Stimulated activated CD4-positive, alpha-beta T cell treated with anti-CD3 and anti-CD28 coated beads, TNF-alpha, amount 100 ng/mL, for 24 hours (primary cell): ENCODE measurements at places on chromosomes 6 and 20.
A peak's percentile ranks its signal among the peaks of the same experiment; 100 is the strongest.

- no peak for DNase-seq
Observed at GRCh38 chr20:63007646-63008488, 1.1 kb upstream of the BHLHE23 start.

DNA sequence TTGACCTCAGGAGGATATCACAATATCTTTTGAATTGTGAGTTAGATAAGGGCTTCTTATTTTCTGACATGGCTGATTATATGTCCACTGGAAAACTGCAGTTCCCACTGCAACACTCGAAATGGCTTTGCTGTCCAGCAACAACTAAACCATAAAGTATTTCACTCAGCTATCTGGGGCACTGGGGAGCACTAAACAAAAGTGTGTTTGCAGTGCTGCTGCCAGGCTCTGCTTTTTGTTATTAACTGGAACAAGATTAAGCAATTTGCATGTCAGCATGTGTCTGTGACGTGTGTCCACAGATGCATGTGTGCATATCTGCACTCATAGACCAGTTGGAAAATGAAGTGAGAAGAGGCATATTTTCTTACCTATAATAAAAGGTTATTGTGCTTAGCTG lies 107.8 kb upstream of the CCN2 start:
- DNase-seq, result no peak

DNA sequence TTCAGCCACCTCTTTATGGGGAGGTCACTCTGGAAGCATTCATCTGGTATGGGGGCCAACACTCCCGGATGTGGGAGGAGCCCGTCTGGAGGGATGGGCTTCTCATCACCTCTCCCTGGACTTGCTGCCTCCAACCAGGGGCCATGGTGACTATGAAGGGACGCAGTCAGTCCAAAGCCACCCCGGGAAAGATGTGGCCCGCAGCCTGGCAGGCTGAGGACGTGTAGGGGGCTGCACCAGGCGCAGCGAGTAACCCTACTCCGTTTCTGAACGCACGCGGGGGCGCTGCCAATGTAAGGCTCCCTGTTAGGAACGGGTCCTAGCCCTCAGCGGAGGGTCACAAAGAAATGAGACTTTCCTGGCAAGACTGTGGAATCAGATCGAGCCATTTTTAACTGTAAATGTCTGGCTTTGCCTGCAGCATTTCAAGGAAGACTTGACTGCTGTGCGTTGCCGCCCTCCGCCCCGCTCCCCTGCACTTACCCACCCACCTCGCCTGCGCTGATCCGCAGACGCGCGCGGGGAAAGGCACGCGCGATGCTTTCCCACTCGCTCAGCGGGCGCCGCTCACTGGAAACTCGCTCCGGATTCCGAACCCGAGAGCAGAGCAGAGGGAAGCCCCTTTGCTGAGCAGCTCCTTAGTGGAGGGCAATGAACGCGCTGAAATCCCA lies 55.1 kb downstream of the IL20RA start:
- DNase-seq, result no peak

DNA sequence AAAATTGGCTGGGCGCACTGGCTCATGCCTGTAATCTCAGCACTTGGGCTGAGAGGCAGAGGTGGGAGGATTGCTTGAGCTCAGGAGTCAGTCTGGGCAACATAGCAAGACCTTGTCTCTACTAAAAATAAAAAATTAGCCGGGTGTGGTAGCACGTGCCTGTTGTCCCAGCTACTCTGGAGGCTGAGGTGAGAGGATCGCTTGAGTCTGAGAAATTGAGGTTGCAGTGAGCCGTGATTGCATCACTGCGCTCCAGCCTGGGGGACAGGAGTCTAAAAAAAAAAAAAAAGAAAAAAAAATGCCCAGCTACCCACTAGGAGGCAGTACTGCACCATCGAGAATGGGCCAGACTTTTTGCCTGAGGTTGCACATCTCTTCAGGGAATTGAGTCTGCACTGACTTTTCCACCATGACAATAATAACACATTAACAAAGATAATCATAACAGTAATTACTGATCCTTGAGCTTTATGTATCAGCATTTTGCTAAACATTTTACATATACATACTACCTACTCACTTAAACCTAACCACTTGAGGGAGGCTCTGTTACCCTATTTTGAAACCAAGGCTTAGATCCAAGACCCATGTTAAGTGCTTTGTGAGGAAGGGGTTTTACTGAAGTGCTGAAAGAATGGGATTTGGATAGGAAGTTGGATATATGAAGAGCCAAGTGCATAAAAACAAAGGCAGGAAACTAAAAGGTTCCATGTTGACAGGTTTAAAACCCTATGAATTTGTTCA lies 21.0 kb downstream of the SRSF3 start:
- peak; percentile 32 for DNase-seq

- DNase-seq, result no peak
Observed at GRCh38 chr6:157645201-157645795, 177.7 kb upstream of the SNX9 start.

DNA sequence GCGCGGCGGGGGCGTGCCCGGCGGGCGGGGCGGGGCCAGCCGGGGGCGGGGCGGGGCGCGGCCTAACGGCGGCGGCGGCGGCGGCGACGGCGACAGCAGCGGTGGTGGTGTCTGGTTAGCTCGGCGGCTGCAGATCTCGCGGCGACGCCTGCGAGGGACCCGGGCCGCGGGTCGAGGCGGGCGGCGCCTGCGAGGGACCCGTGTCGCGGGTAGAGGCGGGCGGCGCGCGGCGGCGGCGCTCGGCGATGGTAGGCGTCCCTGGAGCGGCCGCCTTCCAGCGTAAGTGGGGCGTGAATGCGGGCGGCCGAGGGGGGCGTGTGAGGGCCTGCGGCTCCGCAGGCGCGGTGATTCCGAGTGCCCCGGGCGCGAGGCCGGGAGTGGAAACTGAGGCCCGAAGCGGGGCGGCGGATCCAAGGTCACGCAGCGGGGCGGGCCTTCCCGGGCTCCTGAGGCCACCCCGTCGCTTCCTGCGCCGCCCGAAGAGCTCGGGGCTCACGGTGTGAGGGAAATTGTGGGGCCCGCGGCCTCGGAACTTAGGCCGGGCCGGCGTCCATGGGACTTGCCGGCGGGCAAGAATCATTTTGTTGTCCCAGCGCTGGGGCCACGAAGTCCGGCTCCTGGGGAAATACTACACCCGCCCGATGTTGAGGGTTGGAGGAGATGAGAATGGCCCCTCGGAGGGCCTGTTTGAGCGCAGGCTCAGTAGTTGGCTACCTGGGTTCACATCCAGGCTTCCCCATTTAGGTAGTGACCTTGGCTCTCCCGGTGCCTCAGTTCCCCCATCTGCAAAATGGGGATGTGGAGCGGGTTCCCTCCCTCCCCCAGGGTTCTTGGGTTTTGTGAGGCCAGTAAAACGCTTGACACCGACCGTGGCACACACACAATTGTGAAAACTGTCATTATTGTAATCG lies at the start of gene CBFA2T2:
Gene CBFA2T2 (plus strand): TSS at position 74 of the 911 bp plus-strand sequence. CDS start 172 bp downstream, at position 246.
- peak; percentile 13 for DNase-seq

DNA sequence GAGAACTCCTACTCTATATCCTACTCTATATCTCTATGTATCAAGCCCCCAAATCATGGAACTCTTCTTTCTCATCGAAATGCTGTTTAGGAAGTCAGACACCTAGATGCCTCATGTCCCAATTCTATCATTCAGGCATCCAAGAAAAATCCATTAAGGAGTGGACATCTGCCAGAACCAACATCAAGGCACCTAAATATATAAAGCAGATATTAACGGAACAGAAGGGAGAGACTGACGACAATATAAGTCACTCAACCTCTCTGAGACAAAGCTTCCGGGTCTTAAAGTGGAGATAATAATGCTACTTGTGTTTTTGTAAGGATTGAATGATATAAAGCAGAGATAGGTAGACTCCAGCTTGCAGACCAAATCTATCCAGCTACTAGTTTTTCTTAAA lies 241.5 kb downstream of the NFATC2 start:
- no peak for DNase-seq
